ENCODE measurements at places on chromosomes 3 and 15.

GRCh38 chr3:121883507-121883906 is 10.7 kb upstream of the SLC15A2 start:
- peak; percentile 42 for DNase-seq

DNA sequence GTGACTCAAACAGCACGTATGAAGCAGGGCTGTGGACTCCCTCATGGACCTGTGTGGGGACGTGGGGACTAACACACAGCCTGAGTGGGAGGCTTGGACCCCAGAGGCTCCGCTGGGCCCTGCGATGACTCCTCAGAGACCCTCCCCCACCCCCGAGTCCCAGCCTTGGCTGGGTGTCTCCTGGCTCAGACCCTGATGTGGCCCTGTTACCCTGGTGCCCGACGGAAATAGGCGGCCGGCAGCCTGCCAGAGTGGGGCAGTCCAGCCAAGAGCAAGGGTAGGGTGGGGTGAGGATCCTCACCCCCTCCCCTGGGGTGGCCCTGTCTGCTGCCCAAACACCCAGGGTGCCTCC is 15.3 kb downstream of the TNK2 start:
- DNase-seq: no peak

GRCh38 chr3:5645692-5646410 is 458.3 kb downstream of the EDEM1 start:
- DNase-seq: no peak

- DNase-seq: no peak
Measured at GRCh38 chr15:82105451-82106215, 59.8 kb upstream of the MEX3B start.

DNA sequence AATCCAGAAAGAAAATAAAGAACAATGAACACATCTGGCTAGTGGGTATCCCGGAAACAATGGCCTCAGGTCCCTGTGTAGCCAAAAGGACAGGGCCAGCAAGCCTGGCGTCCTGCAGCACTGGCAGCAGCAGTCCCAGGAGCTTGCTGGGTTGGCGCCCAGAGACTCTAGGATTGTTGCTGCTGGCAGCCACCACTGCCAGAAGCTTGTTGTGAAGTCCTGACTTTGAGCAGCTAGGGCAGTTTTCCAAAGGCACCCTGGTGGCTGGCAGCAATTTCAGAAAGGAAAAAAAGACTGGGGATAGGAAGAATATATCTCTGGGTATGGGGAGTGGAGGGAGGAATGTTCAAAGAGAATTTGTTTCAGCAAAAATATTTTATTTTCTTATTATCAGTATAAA is 11.3 kb downstream of the SHQ1 start:
- no peak for DNase-seq

DNA sequence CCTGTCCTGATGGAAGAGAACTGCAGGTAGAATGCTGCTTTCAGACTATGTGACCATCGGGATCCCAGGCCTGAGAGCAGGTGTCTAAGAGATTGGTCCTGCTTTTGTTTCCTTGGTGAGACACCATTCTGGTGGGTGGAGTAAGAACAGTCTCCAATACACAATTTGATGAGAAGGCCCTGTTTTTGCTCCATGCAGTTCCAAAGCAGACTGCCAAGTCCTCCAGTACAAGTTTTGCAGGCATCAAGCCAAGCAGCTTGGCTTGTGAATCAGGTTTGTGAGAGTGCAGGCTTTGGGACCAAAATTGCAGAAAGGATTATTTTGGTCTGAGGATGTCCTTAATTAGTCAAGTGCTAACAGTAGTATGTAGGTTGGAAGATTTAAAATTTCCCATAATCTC is 381.6 kb downstream of the FOXP1 start:
- DNase-seq: no peak

GRCh38 chr15:48361685-48362084 is 30.5 kb downstream of the DUT start:
- no peak for DNase-seq

DNA sequence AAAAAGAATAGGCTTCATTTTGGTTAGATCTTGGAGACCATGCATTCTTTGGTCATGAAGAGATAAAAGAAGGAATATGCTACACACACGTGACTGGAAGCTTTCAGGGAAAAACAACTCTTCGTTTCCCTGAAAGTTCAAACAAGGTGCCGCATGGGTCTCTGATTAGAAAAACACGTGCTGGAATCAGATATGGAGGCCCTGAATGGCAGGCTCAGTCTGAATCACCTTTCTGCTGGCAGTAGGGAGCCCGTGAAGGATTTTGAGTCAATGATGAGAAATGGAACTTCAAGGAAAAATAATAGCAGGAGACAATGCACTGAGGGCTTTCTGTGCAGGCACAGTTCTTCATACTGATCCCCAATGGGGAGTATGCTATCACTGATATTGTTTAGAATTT is 99.8 kb upstream of the LRRN1 start:
- DNase-seq: no peak

DNA sequence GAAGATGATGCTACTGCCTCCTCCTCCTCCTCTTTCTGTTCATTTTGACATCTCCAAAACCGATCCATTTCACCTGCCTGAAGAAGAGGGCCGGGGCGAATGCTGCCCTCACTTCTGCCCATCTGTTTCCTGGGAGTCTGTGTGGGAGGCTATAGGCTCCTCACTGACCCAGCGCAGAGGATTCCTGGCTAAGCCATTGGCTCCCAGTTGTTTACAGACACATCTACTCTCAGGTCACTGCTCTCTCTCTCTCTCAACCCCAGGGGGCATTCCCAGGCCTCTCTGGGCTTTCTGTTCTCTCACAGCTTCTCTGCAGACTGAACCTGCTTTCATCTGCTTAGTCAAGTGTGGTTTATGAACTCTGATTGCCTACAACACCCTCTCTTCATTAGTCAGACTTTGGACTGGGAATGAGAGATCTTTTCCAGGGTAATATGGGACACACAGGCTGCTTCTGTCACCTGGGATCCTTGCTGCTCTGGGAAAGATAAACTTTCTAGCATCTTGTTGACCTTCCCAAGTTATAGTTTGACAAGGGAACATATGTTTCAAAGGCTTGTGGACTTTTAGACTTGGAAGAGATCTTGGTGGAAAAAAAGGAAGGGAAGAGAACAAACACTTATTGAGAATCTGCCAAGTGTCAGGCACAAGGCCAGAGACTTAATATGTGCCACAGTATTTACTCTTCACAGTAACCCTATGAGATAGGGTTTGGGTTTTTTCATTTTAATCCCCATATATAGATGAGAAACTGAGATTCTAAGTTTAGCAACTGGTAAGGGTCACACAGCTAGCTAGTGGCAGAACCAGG is 30.2 kb upstream of the USP3 start:
- DNase-seq: peak; percentile 69

DNA sequence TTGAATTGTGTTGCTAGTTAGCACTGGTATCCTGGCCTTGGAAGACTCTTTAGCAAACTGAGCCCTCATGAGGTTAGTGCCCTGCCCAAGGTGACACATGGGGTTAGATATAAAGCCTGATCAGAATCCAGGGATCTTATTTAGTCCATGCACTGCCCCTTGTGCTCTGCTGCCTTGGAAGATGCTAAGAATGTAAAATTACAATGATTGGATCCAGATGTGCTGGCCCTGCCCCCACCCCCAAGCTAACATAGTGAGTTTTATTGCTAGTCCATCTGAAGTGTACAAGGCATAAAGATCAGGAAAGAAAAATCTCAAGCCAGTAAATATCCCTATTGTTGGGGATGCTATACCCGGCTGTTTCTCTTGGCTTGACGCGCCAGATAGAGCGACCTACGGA is 248.1 kb upstream of the C2CD4B start:
- no peak for DNase-seq

- DNase-seq: no peak
Measured at GRCh38 chr3:45311327-45311726, 77.0 kb upstream of the LARS2 start.

- peak; percentile 67 for DNase-seq
Measured at GRCh38 chr15:33086500-33087121, 107.9 kb downstream of the FMN1 start.

DNA sequence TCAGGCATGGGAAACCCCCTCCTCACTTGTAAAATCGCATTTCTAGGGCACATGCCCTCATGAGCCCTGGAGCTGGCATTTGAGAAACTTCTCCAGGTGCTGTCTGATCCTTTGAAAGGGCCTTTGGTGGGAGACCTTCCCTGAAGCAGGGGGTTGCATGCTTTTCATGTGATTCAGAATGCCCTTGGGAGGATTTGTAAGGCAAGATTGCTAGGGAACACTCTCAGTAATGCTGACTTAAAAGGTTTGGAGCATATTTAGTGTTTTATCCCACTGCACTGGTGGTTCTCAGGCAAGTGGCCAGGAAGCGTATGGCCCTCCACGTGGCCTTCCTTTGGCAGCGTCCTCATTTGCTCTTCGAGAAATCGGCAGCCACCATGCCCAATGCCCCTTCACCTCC is 164.1 kb downstream of the ARRDC4 start:
- no peak for DNase-seq

GRCh38 chr15:48413304-48413703 is 82.1 kb downstream of the DUT start:
- DNase-seq: no peak

DNA sequence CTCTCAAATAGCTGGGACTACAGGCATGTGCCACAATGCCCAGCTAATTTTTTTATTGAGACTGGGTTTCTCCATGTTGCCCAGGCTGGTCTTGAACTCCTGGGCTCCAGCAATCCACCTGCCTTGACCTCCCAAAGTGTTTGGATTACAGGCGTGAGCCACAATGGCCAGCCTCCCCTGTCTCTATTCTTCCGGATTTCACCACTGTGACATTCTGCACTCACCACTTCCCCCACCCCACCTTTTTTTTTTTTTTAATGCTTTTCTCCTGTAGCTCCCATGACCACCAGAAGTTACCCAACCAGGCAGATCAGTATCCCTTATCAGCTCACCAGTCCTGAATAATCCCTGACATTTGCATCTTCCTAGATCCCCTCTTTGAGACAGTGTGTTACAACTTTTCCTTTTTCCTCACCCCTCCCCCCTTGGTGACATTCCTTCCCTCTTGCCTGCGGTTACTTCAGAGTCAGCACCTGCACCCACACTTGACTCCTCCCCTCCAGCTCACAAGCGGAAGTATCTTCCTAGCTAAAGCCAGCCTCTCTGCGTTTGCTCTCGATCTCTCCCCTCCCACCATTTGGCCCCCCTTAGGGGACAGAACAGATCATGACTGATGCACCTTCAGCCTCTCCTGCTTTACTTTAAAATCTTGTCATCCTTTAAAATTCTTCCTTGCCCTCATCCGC is 13.5 kb upstream of the ZNF592 start:
- peak; percentile 66 for DNase-seq

- no peak for DNase-seq
Measured at GRCh38 chr3:126858401-126858800, 124.5 kb upstream of the PLXNA1 start.

DNA sequence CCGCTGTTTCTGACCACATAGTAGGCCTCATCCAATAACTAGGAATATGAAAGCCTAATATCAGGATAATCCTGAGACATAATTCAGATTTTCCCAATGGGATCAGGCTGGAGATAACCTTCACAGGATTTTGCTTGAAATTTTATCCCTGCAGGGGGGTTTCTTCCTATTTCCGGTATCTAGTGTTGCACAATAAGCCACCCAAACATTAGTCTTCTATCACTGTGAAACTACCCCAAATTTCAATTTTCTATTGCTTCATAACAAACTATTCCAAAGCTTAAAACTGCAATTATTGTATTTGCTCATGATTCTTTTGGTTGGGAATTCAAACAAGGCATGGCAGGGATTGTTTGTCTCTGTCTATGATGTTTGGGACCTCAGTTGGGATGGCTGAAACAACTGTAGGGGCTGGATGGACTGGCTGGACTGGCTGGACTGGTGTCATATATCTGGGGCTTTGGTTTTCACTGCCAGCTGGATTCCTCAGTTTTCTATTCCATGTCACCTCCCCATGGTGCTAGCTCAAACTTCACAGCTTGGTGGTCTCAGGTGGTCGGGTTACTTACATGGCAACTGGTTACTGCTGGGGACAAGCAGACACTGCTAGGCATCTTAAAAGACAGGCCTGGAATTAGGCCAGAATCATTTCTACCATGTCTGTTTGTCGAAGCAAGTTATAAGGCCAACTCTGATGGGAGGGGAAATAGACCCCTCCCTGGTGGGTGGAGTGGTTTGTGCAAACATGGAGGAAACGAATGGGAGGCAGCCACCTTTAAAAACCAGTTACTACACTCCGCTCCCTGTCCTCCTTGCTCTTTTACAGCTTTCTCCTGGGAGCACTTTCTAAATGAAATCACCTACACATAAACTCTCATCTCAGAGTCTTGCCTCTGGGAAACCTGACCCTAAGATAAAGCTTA is 88.2 kb upstream of the STT3B start:
- DNase-seq: no peak

GRCh38 chr3:193665370-193665989 is 72.5 kb downstream of the OPA1 start:
- DNase-seq: peak; percentile 11

- DNase-seq: no peak
Measured at GRCh38 chr3:43214616-43215015, 71.7 kb upstream of the SNRK start.

GRCh38 chr3:168216851-168217250 is 121.1 kb upstream of the GOLIM4 start:
- DNase-seq: no peak

GRCh38 chr3:40109641-40110490 is 199.6 kb upstream of the EIF1B start:
- DNase-seq: no peak

- DNase-seq: no peak
Measured at GRCh38 chr15:27826902-27827714, 272.0 kb downstream of the OCA2 start.

GRCh38 chr15:57224664-57225063 is 151.6 kb upstream of the CGNL1 start:
- no peak for DNase-seq

DNA sequence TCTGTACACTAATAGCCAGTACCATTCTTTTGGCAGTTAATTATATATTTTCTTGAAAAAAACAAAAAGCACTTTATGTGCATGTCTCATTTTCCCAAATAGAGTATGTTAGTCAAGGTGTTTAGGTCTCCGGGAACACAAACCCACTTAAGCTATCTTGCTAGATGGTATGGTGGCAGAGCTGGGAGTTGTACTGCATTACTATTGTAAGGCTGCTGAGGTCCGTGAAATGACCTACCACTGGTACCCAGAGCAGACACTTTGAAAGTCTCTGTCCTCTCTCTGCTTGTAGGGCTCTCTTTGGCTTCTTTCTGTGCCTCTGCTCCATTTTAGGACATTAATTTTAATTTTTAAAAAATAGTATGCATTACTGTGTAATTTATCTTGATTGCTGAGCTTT is 8.8 kb downstream of the TMOD3 start:
- DNase-seq: no peak

DNA sequence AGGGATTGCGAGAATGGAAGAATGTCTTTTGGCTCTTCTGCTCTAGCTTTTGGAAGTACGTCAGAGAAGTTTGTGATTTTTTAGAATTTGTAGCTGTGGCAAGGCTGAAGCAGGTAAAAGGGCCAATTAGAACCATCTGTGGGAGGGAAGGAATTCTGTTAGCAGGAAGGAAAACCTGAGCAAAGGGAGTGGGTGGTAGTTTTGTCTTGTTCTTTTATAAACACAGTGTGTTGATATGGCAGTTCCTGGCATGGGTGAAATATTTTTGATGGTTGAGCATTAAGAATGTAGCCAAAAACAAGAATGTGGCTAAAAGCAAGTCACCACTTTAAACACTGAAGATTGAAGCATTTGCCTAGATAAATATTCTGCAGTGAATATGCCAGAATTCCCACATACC is 23.8 kb downstream of the DAG1 start:
- DNase-seq: no peak

All from inflammatory macrophage treated with lipopolysaccharide for 1 hour (primary cell).